ENCODE measurements at places on chromosomes 4 and X. TPM values are rescaled to one million over a fixed set of nuclear protein-coding genes. Genes with fewer than 3 reads are reported as not detected.

PAQR3 gene
- total RNA-seq = 25.8 TPM

MANBA gene
- total RNA-seq = 21.1 TPM

ADH1C gene
- not detected for total RNA-seq

SH3D19 gene
- total RNA-seq = 38.5 TPM

WAS gene
- total RNA-seq = not detected

RRH gene
- not detected for total RNA-seq

EPHA5 gene
- 2.3 TPM for total RNA-seq

GRCh38 chr4:6078560-6078959 is 60.3 kb upstream of the C4orf50 start:
- DNase-seq = no peak

DNA sequence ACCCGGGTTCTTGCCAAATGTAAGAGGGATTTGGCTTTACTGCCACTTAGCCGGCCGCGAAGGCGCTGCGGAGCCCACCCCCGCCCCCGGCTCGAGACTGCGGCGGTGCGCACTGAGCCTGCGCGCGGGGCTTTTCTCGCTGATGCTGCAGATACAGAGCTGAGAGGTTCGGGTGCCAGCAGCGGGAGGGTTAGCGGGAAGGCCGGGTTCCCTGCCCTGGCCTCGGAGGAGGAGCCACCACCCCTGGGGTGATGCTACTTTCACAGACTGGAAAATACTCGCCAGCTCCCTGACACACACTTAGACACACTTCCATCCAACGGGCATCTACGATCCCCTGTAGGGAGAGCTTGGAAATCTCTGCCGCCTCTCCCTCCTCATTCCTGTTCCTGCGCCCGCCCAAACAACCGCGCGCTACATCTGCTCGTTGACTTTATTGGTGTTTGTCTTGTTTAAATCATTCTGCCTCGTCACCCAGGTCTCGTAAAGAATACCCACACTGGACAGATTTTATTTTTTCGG is 2.1 kb upstream of the PCDH7 start:
- DNase-seq = peak; percentile 75

GRCh38 chr4:3437582-3437936 is 4.2 kb upstream of the HGFAC start:
- DNase-seq = no peak

GRCh38 chr4:94459462-94460161 is 7.9 kb downstream of the PDLIM5 start:
- DNase-seq = no peak

- no peak for DNase-seq
Observed at GRCh38 chrX:136193771-136194170, 46.4 kb downstream of the FHL1 start.

- no peak for DNase-seq
Observed at GRCh38 chrX:16814597-16814996, 28.3 kb downstream of the TXLNG start.

- DNase-seq = no peak
Observed at GRCh38 chr4:176844448-176844847, 51.7 kb upstream of the VEGFC start.

GRCh38 chr4:106502106-106502699 is 133.6 kb upstream of the GIMD1 start:
- DNase-seq = peak; percentile 41

DNA sequence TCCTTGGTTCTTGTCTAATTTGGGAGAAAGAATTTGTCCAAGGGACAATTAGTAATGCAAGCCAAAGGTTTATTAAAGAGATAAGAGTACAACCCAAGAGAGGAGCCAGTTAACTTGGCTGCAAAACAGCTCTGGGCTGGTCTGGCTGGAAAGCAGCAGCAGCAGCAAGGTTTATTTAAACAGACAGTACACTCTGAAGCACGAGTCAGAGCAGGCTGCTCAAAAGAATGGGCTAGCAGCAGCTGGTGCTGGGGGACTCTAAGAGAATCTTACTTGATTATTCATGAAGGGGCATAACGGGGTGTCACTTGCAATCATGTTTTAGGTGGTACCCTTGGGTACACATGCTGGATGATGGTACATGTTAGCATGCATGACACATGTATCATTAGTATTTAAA is 17.1 kb upstream of the CT47C1 start:
- no peak for DNase-seq

Measured in LHCN-M2 (cell line).